Caudate nucleus (tissue), 63 donors: ENCODE measurements at places on chromosomes 4 and X.

- DNase-seq, result no peak
These were observed 516 bp upstream of the COX18 start for GRCh38 chr4:73070074-73070390.

DNA sequence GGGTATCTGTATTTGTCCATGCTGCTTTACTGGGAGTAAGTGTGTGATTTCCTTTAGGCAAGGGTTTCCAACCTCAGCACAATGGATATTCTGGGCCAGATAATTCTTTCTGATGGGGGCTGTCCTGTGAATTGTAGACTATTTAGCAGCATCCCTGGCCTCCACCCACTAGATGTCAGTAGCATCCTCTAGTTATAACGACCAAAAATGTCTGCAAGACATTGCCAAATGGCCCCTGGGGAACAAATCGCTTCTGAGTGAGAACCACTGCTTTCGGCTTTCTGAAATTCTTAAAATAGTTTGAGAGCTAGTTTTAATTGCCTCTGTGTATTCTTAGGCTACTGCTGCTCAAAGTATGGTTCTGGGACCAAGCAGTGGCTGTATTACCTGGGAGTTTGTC lies 81.2 kb upstream of the GPM6B start:
- DNase-seq, result peak; percentile 28

DNA sequence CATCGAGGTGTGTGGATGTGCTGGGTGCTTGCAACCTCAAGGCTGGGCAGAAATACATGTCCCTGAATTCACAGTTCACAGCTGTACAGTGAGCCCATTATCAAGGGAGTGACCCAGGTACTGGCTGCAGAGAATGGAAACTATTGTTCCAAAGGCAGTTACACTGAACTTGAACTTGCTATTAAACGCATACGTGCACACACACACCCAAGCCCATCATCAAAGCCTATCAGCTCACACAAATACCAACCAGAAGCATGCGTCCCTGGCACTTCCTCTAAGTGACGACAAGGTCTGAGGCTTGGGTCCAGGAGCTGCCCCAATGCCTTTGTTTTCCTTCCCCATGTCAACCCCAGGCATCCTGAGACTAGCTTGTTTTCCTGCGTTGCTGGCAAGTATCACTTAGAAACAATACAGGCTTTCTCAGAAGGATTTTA lies 88.6 kb downstream of the IRF2 start:
- DNase-seq, result no peak

- DNase-seq, result no peak
These were observed 72.3 kb upstream of the TNMD start for GRCh38 chrX:100512471-100512870.
